ENCODE measurements at places on chromosomes 4 and X.

GRCh38 chrX:74421036-74421739, at the start of gene SLC16A2:
Gene SLC16A2, plus strand, starts transcription at chrX:74421493. Its CDS starts 145 bp downstream, at chrX:74421638.
- DNase-seq, result no peak

- no peak for DNase-seq
Measured at GRCh38 chr4:57042711-57043169, 64.0 kb downstream of the POLR2B start.

- DNase-seq, result no peak
Measured at GRCh38 chr4:100391863-100392262, 126.0 kb downstream of the EMCN start.

DNA sequence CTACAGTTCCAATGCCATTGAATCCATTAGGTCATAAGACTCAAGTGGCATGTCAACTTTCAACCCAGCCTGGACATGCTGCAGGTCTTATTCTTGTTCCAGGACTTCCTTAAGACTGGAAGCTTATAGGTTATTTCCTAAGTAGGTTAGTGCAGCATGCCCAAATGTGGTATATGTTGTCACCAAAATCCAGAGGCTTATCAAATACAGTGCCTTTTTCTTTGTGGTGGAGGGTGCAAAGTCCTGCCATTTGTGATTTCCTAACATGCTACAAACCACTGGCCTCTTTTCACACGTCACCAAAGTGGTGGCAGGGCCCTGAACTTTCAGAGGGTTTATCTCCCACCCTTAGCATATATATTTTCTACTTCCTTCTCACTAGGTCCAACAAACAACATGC, 9.7 kb upstream of the TMEM184C start:
- no peak for DNase-seq

- DNase-seq, result no peak
Measured at GRCh38 chr4:90292438-90292837, 165.2 kb downstream of the CCSER1 start.

Data from stimulated activated CD4-positive, alpha-beta T cell treated with anti-CD3 and anti-CD28 coated beads, Interleukin-1b, Interleukin-23, amount 100 ng/mL, for 1 hour (primary cell).